ENCODE measurements at places on chromosomes 4 and X.
A peak's percentile ranks its signal among the peaks of the same experiment; 100 is the strongest.

- DNase-seq = no peak
These were observed 38.2 kb downstream of the GLUD2 start for GRCh38 chrX:121085612-121086010.

DNA sequence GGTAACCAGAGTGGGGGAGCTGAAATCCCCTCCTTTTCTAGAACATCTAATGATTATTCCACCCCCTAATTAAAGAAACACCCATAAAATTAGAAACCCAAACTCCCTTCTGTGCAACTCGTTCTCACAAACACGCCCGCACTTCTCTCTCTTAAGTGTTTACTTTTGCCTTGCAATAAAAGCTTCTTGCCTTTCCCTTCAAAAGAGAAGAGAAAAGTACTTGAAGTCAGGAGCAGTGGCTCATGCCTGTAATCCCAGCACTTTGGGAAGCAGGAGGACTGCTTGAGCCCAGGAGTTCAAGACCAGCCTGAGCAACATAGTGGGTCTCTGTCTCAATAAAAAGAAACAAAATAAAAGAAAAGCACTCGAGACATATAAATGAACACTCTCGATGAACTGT is 3.6 kb upstream of the GPR173 start:
- DNase-seq = no peak

DNA sequence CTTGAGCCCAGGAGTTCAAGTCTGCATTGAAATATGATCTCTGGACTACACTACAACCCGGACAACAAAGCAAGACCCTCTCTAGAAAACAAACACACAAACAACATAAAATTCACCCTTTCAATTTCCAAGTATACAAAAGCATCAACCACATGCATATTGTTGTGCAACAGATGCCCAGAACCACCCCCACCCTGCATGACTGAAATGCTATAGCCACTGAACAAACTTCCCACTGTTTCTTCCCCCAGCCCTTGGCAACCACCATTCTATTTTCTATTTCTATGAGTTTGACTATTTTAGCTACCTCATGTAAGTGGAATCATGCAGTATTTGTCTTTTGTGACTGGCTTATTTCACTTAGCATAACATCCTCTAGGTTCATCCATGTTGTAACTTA is 14.2 kb upstream of the C4orf51 start:
- DNase-seq = no peak

GRCh38 chrX:50565718-50566117 is 95.1 kb upstream of the DGKK start:
- no peak for DNase-seq

- peak; percentile 96 for DNase-seq
These were observed 46.9 kb downstream of the ACOX3 start for GRCh38 chr4:8393593-8394038.

DNA sequence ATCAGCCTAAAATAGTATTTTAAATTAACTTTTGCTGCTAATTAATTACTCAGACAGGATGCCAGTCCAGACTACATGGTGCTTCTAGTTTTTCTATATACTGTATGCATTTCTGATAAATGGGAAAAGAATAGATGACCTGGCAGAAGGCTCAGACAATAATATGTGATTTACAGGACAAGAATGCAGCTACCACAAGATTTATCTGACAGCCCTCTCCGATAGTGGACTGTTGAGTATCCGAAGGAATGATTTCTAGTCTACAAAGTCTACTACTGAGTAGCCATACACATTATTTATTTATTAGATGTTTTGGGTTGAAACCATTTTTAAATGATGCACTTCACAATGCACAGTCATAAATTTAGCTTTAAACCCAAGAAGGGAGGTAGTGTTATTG is 212.8 kb downstream of the MAB21L2 start:
- no peak for DNase-seq

GRCh38 chrX:122092360-122092759 is 1045.0 kb downstream of the GLUD2 start:
- DNase-seq = no peak

- no peak for DNase-seq
These were observed 8.1 kb downstream of the SSR4 start for GRCh38 chrX:153802513-153803045.

GRCh38 chr4:11069083-11069482 is 359.6 kb downstream of the HS3ST1 start:
- no peak for DNase-seq

DNA sequence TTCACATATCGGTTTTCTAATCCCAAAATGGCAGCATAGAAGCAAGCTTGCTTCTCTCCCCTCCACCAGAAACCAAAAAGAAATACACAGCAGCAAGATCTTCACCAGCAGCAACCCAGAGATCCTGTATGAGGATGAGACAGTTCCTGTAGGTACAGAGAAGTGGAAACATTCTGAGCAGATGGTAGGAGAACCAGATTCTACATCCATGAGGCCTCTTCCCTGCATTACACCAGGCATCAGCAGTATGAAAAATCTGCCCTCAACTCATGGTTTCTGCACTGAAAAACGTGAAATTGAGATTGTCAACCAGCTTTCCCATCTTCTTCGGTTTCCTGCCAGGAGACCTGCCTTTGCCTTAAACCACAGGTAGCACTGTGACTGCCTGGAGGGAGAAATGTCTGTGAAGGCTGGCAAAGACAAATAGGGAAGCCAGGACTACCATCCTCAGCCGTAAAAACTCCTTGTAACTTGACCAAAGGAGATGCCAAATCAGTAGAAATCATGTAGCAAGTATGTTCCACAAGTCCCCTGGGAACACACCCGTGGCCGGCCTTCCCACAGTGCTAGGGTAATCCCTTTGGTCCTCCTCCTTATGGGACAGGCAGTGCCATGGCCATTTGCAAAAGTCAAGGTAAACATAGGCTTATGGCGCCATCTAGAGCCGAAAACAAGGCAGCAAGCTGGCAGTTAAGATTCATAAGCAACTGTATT is 24.0 kb upstream of the MTHFD2L start:
- peak; percentile 92 for DNase-seq

DNA sequence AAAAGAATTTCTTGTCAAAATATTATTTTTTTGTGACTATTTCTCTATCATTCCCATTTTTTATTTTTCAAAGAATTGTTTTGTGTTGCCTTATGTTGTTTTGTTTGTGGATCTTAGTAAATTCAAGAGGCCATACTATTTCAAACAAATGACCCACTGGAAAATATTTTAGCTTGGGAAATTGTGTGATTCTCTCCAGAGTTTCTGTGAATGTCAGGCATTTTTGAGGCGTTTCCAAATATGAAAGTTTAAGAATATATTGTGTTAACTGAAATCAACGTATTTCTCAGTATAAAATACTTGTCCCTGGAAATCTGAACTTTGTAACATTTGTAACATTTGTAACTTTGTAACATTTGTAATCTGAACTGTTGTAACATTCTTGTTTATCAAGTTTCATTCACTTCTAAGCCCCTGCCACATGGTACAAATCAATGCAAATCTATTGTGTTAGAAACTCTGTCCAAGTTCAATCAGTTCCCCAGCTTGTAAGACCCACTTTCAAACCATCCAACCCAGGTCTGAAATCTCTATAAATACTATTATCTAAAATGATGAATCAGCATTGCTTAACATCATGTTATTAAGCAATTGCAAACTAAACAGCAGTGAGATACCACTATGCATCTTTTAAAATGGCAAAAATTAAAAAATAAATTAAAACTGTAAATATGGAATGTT is 465.4 kb upstream of the GRID2 start:
- no peak for DNase-seq

Measured in fibroblast of villous mesenchyme (primary cell).